ENCODE measurements at places on chromosomes 4 and X. TPM values are rescaled to one million over a fixed set of nuclear protein-coding genes. Genes with fewer than 3 reads are reported as not detected.

PDGFC gene
- 43.4 TPM for polyA plus RNA-seq

DNA sequence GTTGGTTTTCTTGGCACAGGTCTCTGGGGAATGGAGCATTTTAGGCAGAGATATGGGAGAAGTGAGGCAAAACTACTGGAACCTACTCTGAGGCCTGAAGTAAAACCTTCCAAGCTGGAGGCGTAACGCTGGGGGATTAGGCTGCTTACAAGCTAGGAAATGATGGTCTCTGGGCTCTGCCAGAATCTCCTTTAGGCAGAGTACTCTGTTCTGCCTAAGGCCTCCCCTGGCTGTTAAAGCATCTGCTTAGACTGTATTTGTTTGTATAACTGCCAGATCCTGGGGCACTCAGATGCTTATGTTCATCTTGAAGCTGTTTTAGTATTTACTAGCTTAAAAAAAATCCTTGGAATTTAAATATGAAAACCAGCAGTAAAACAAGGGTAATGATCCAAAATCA, 822.2 kb downstream of the RPA4 start:
- no peak for DNase-seq

GRCh38 chr4:133483600-133484246, 334.6 kb downstream of the PCDH10 start:
- no peak for DNase-seq

DNA sequence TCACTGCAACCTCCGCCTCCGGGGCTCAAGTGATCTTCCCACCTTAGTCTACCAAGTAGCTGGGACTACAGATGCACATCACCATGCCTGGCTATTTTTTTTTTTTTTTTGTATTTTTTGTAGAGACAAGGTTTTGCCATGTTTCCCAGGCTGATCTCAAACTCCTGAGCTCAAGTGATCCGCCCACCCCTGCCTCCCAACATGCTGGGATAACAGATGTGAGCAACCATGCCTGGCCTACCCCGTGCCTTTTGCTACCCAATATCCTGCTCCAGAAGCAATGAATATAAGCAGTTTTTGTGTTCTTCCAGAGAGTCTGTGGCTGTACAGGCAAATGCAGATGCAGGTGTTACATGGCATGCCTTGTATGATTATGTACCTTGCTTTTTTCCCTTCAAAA, 50.5 kb downstream of the TBC1D14 start:
- no peak for DNase-seq

MAP7D3 gene
- 13.7 TPM for polyA plus RNA-seq

DNA sequence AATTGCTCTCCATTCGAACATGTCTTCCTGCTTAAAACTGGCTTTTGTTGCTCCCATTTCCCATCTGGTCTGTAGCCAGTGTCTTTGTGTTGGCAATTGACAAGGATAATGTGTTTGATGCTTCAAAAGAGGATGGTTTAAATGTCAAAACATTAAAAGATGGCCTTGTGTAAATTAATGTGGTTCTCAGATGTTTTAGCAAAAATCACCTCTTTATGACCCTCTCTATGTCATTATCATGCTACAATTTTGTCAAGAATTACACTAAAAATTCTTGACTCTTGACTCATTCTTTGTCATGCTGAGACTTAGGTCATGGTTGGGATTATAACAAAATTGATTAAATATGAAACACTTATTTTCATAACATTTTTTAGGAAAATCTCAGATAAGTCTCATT, 47.4 kb downstream of the TMEM131L start:
- no peak for DNase-seq

- DNase-seq: no peak
Measured at GRCh38 chr4:159541143-159541542, 438.3 kb downstream of the RAPGEF2 start.

AREG gene
- polyA plus RNA-seq: 1.1 TPM

DNA sequence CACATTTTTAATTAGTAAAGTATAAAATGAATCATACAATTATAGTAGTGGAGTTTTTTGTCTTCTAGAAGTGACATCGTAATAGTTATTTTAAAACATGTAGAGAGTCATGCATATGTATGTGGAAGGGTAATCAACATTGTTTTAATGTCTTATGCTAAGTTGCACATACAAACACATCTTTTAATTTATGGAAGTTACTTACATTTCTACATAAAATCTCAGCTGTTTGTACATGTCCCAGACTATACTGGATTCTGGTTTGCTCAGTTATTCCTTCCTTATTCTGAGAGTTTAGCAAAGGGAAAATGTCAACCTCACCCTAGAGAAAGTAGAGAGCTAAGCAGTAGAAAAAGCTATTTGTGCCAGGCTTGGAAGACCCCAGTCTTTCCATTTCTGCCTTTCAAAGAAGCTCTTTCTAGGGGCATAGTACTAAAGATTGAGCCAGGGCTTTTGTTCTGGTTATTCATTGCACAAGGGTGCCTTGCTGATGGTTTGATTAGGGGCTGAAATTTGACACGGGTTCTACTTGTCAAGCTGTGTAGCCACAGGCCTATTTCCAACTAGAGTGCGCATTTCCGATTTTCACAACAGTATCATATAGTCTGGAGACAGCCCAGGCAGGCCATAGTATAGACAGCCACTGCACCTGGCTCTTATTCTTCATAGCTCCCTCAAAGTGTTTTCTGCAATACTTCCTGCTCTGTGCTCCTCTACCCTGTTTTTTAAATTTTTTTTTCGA, 106.3 kb downstream of the RPA4 start:
- no peak for DNase-seq

ETDA gene
- polyA plus RNA-seq: 0.21 TPM

DNA sequence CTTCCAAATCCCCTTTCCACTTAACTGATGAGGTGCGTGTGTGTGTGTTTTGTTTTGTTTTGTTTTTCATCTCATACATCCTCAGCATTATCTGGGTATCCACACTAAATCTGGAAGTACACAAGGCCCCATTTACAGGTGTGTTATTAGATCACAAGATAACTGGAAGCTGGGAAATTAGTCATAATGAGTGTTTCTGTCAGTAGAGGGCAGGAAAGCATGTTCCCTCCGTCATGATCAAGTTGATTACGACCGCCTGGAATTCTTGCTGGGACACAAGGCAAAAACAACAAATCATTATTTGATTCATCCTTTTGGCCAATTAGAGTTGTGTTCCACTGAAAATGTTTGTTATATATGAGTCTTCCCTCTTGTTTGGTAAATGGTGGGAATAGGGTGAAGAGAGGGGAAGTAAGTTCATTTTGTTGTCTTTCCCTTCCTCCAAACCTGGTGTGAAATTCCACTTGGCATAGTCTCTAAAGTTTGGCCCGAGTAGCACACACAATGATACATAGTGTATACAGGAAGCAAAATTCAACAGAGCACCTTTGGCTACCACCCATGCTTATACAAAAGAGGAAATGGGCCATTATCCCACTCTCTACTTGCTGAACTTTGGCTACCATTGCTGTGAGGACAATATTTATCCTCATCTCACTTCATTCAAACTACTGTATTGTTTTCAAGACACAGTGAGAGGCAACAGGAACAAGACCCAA, 33.3 kb upstream of the TLL1 start:
- peak; percentile 8 for DNase-seq

DNA sequence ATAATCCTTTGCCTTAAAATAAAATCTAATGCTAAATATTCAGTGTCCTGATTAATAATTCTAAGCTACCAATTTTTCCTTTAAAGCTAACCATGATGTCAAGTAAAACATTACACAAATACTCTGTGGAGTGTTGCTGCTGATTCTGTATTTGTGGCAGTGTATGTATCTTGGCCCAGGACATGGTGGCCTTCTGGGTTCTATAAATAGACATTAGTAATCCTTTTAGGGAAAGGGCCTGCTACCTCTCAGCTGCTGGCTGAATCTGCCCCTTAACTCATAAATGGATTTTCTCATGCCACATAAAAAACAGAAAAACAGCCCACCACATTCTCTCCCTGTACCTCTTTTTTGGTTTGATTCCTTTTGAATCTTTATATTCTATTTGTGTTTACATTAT, 1.2 kb upstream of the XK start:
- DNase-seq: no peak

DNA sequence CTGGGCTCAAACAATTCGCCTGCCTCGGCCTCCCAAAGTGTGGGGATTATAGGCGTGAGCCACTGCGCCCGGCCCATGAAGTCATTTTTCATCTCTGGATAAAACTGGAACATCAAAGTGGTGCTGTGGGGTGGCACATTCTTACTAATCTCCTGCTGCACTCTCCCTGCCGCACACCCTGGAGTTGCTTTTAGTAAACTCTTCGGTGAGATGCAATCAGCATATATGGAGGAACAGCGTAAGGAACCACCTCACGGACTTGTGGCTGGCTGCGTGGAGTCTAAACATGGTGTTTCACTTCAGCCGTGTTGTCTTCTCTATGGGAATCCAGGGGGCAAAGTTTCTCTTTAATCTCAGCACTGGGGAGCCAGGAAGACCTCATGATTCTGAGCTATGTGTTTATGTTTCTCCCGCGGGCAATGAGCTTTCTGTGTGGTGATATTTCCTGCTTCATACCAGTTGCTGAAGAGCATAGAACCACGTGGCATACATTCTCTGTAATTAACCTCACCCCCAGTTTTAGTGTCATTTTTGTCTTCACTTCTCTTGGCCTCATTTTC, 2.1 kb upstream of the RHOH start:
- no peak for DNase-seq

GRCh38 chrX:56728752-56729151, 291 bp upstream of the NBDY start:
- DNase-seq: peak; percentile 14

- no peak for DNase-seq
Measured at GRCh38 chr4:79757600-79757999, 315.4 kb downstream of the ANTXR2 start.

- no peak for DNase-seq
Measured at GRCh38 chr4:42122237-42122636, 30.2 kb downstream of the BEND4 start.

ELF2 gene
- polyA plus RNA-seq: 80.7 TPM

DNA sequence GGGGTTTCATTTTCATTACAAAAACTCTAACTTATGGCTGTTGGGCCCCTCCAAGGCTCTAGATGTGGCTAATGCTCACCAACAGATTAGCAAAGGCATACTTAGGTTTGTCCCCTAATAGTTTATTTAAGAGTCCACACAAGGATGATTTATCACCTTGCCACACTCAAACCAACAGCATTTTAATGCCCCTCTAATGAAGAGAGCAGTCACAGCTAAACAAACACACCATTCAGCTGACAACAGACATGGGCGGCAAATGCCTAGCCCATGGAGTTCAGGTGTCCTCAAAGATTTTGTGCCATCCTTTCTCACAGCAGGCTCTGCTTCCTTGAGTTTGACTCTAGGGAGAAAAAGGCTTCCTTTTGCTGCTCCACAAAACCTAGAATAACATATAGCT, 61.8 kb upstream of the CITED1 start:
- DNase-seq: no peak

DNA sequence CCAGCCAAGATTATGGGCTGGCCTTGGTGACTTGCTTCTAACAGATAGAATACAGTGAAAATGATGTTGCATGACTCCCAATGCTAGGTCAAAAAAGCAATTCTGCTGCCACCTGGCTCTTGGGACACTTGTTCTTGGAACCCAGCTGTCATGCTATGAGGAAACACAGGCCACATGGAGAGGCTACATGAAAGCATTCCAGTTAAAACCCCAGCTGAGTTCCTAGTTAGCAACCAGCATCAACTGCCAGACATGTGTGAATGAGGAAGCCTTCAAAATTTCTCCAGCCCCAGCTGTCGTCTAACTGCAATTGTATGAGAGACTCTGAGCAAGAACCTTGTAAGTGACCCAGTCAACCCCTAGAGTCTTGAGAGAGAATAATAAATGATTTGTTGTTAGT, 105.2 kb upstream of the FGF16 start:
- DNase-seq: no peak

DNA sequence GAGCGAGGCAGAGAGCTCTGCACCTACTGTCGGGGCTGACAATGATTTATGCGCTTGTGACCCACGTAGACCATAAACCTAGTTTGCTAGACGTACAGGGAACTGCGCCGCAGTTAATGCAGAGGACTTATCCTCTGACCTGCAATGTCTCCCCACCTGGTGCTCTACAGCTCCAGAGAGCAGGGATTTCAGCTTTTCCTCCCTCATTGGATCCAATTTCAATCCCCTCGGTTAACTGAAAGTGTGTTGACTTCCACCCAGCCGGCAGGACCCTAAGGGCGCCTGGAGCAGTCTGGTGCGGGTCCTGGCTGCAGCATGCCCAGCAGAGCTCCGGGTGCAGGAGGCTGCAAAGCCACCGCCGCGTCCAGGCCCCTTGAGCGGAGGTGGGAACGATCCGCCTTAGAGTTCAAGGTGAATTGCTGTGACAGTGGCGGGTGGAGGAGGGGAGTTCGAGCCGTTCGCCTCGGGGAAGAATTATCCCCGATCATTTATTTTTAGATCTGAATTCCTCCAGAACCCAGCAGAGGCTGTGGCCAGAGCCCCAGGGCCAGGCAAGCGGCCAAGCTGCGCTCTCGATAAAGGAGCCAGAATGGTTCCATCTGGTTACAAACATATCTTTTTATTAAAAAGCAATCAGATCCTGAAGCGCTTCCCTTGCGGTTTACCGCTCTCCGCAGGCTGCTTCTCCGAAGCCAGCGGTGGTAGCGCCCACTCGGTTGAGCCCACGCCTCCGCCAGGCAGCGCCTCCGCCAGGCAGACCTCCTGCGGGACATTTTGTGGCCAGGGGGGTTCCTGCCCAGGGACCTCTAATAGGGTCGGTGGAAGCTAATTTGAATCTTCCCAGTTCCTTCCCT, 66.0 kb downstream of the FBXO8 start:
- DNase-seq: no peak

DNA sequence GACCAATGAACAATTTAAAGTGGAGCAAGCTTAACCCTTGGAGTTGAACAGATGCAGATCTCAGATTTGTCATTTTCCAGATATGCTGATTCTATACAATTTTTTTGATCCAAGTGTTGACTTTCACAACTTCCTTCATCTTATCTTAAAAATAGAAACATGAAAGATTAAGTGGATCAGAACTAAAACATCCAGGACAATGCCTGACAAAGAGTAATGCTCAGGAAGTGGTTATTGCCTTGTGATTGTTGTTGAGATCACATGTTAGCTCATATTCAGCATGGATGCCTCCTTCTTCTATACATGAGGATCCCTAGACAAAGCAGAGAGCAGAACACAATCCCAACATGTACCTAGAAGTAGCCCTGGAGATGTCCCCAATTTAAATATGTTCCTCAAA, 160.9 kb downstream of the PPARGC1A start:
- no peak for DNase-seq

GRCh38 chr4:66974665-66975064, 570.6 kb downstream of the CENPC start:
- DNase-seq: no peak

RPL9 gene
- 1,215 TPM for polyA plus RNA-seq

DNA sequence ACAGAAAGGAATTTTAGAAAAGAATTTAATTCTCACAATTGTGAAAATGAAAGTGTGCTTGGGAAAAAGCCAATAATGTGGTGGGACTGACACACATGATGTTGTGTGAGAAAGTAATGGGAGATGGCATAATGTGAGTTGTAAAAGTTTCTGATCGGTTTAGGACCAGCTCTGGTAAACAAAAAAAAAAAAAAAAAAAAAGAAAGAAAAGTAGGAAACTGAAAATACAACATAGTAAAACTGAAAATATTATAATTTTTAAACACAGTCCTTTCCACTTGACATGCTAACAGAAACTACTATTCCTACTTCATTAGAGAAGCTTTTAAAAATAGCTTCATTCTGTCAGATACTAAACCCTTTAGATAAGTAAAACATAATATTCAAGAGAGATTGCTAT, 28.2 kb downstream of the RAP1GDS1 start:
- DNase-seq: no peak

- DNase-seq: no peak
Measured at GRCh38 chrX:37425370-37425769, 76.2 kb downstream of the PRRG1 start.

Measured in right lung (tissue), 10 donors.